ENCODE measurements at places on chromosomes 12 and 14.

GRCh38 chr12:13442457-13442856 lies 245.9 kb downstream of the EMP1 start:
- DNase-seq = no peak

- DNase-seq = no peak
Measured at GRCh38 chr12:46227616-46228015, 41.2 kb downstream of the SLC38A1 start.

- DNase-seq = peak; percentile 42
Measured at GRCh38 chr12:12560587-12561370, 1.9 kb downstream of the DUSP16 start.

- DNase-seq = no peak
Measured at GRCh38 chr14:49774106-49774505, 6.2 kb downstream of the KLHDC2 start.

- DNase-seq = no peak
Measured at GRCh38 chr12:129332286-129332685, 479.0 kb downstream of the GLT1D1 start.

- no peak for DNase-seq
Measured at GRCh38 chr12:23628806-23629205, 320.7 kb downstream of the SOX5 start.

DNA sequence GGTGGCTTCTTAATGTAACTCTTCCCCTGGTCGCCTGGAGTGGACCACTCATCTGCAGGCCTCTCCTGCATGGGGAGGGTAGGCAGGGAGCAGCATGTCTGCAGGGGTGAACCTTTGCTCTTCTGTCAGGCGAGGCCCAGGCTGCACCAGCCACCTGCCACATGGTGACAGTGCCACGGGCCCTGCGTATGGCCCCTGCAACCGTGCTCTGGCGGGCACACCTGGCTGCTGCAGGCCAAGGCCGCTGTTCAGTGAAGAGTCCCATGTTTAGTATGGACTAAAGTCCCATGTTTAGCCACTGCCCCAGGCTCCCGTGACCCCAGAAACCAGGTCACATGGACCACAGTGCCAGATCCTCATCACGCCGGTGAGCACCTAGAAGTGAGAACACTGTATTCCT lies 187.0 kb downstream of the ADGRD1 start:
- no peak for DNase-seq

GRCh38 chr14:97943619-97944018 lies 1146.4 kb downstream of the VRK1 start:
- DNase-seq = peak; percentile 55

- DNase-seq = no peak
Measured at GRCh38 chr14:33589334-33589733, 361.5 kb downstream of the EGLN3 start.

DNA sequence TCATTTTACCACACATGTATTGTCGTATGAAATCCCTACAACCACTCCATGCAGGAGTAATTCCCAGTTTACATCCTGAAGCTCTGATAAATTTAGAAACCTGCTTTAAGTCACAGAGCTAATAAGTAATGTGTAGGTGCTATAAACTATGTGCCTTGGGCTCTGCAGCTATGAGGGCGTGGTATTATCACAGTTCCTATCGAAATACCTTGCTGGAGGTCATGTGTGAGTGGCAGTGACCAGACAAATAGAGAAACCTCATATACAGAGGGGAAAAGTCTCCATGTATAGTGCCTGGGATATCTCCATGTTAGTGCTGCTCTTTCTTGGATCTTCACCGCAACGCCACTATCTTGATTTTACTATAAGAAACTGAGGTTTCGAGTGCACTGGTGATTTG lies 883 bp upstream of the TBC1D15 start:
- no peak for DNase-seq

DNA sequence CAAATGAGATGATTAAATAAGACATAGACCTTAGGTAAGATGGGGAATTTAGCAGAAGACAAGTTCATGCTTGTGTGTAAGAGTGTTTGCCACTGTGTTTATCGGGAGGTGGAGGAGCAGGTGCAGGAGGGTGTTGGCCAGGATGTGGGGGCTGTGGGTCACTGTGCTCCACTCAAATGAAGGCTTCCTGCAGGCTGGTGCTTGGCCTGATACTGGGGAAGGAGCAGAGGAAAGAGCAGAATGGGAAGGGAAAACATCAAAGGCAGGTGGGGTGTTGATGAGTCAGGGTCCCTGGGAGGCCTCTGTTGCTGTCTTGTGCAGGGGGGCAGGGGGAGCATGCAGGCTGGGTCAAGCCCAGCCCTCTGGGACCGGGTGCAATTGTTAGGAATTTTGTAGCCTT lies 126.5 kb downstream of the TSPAN9 start:
- no peak for DNase-seq

DNA sequence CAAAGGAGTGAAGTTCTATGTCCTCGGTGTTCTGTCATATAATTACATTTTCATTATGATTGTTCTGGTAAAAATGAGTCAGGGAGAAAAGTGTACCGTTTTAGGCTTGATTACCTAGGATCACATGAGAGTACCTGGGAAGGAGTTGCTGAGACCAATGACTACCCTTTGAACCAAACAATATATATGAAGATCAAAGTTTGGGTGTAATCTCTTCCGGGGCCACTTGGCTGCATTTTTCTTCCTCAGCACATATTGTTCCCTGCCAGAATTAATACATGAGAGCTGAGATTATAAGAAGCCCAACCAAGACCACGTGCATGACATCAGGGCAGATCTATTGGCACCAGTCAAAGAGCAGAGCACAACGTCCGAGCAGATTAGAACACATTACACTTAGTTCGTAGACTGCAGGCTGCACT lies 41.1 kb upstream of the DHRS7 start:
- DNase-seq = no peak

DNA sequence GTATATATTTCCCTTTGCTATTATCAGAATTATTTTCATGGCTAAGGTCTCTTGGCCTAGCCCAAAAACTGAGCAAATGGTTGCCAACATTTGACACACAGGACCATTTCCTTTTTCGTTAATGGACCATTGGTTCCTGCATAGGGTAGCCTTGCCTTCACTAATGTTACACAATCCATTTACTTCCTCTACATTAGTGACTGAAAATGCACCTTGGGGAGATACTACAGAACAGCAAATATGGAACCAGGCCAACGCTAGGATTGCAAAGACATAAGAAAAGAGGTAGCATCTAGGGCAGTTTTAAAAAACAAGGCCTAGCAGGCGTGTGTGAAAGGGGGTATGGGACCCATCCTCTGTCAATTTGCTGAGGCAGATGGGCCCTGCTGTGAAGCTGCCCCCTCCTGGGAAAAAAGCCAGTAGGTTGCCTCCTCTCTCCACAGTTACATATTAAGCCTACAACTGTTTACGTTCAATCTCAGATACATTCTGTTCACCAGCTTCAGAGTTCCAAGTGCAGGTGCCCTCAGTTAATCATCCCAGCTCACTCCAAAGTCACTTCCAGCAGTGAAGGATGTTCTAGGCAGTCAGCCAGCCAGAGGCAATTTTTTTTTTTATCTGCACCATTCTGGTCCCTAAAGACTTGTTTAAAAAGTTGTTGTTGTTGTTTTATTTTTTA lies 15.0 kb downstream of the AQP6 start:
- no peak for DNase-seq

DNA sequence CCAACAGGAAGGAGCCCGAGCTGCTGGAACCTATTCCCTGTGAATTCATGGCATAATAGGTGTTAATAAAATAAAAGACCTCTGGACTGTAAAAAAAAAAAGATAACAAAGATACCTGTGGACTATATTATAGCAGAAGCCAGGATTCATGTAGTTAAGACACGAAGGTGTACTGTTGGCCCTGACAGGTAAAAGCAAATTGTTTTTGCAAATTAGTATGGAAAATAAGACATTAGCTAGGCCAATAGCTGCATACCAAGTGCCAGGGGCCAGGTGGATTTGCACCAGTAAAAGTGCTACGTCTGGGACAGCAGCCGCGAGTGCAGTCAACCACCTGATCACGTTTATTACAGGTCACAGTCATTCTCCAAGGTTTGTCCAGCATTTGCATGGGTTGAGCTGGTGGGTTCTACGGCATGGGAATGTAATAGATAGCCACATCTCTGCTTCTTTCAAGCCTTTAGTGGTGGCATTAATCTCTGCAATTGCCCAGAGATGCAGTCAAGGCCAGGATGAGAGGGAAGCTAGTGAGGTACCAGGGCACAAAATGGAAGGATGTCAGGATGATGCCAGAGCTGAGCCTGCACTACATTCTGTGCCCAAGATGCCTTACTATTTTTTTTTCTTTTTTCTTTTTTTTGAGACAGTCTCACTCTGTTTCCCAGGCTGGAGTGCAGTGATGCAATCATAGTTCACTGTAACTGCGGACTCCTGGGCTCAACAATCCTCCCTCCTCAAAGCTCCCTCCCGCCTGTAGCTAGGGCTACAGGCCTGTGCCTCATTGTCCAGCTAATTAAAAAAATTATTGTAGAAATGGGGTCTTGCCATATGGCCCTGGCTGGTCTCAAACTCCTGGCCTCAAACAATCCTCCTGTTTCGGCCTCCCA lies 26.3 kb downstream of the TNFAIP2 start:
- no peak for DNase-seq

DNA sequence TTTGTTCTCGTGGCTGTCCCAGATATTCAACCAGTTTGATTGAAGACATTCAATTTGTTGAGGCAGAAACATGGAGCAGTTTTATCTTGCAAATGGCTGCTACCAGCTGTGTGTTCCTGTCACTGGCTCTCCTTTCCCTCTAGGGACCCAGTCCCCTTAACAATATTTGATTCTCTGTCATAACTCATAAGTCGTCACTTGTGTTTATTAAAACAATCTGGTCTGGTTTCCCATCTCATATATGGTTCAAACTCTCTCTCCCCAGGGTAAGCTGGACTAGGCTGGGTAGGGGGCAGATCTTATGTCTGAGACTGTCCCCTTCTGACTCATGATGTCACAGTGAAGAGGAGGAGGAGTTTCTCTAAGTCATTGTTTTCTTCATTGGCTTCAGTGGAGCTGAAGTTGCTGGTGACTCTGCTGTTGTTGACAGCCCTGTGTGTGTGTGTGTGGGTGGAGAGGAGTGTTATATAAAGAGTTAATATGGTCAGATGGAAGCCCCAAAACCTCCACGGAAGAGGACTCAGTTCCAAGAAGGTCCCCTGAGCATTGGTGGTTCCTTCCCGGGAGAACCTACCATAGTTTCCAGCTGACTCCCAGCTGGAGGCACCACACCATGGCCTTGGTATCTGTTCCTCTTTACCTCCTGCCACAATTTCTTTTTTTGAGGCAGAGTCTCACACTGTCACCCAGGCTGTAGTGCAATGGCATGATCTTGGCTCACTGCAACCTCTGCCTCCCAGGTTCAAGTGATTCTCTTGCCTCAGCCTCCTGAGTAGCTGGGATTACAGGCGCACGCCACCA lies 16.1 kb upstream of the GNG2 start:
- no peak for DNase-seq

DNA sequence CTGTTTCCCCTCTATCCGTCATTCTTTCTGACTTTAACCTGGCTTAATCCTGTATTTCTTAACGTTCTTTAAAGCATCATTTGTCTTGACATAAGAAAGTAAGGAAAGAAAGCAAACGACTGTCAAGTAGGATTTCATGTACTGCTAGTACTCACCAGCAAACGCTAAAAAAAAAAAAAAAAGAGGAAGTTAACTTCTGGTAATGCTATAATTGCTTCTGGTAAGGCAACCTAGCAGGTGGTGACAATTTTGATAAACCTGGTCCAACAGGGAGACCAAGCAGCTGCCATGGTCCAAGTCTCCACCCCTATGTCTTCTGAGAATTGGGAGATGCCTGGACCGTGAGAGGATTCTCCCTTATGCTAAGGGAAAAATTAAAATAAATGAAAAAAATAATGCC lies 306.6 kb downstream of the DAD1 start:
- no peak for DNase-seq

- DNase-seq = no peak
Measured at GRCh38 chr14:83994020-83994419, 1535.9 kb upstream of the FLRT2 start.

GRCh38 chr12:1170411-1170810 lies 179.4 kb downstream of the ERC1 start:
- DNase-seq = no peak

DNA sequence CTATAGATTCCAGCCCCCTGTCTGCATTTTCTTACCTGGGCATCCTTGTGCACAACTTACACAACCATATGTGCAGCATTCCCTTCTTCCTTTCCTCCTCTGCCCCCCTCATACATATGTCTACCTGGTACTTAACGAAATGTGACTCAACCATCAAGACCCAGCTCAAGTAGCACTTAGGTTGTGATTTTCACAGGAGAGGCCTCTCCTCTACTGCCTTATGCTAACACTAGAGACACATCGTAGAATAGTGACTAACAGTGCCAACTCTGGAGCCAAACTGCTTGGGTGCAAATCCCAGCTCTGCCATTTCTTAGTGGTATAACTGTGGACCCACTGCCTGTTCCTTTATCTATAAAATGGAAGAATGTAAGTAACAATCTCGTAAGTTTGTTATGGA lies 24.1 kb upstream of the PLEKHA5 start:
- no peak for DNase-seq

GRCh38 chr12:127257366-127257935 lies 1009.5 kb upstream of the TMEM132C start:
- no peak for DNase-seq

DNA sequence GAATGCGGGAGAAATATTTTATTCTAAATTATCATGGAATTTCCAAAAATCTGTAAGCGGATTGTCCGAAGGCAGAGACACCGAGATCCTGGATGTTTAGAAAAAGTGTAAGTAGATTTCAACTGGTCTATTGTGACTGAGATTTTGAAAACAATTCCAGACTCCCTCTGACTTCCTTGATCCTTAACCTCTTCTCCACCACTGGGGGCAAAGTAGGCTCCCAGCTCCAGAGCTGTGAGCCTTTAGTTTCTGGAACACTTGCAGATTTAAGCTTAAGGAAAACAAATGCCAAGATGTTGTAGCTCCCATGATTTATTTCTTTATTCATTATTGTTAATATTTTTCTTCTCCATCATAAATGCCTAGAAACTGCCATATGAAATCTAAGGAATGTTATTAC lies 1320.5 kb upstream of the SEL1L start:
- DNase-seq = no peak

DNA sequence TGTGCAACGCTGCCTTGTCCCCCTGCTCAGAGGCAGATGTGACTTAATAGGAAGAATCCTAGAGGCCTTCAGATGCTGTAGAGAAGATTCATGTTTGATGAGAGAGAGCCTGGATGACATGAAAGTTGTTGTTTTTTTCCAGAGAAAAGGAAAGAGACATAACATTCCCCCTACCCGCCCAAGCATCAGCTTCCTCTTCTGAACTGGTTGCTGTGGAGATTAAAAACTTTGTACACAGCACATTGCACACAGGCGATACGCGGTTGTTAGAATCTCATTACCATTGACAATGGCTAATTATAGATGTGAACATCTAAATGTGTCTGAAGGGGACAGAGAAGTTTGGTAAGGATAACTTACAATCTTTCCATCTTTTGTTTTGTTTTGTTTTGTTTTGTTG lies 13.6 kb upstream of the ETFBKMT start:
- DNase-seq = no peak

- peak; percentile 57 for DNase-seq
Measured at GRCh38 chr12:48973941-48974673, 2.6 kb upstream of the WNT10B start.

- no peak for DNase-seq
Measured at GRCh38 chr14:67650694-67651093, 23.7 kb downstream of the VTI1B start.

GRCh38 chr12:9334964-9335363 lies 126.8 kb upstream of the PZP start:
- no peak for DNase-seq

GRCh38 chr12:98355933-98356332 lies 159.5 kb upstream of the TMPO start:
- DNase-seq = no peak

GRCh38 chr12:53867216-53868012 lies 71.2 kb upstream of the HOXC13 start:
- DNase-seq = no peak

GRCh38 chr12:78928200-78929074 lies 63.9 kb downstream of the SYT1 start:
- DNase-seq = no peak
